Inflammatory macrophage treated with lipopolysaccharide for 1 hour (primary cell): ENCODE measurements at places on chromosomes 2 and 18.
A peak's percentile ranks its signal among the peaks of the same experiment; 100 is the strongest.

DNA sequence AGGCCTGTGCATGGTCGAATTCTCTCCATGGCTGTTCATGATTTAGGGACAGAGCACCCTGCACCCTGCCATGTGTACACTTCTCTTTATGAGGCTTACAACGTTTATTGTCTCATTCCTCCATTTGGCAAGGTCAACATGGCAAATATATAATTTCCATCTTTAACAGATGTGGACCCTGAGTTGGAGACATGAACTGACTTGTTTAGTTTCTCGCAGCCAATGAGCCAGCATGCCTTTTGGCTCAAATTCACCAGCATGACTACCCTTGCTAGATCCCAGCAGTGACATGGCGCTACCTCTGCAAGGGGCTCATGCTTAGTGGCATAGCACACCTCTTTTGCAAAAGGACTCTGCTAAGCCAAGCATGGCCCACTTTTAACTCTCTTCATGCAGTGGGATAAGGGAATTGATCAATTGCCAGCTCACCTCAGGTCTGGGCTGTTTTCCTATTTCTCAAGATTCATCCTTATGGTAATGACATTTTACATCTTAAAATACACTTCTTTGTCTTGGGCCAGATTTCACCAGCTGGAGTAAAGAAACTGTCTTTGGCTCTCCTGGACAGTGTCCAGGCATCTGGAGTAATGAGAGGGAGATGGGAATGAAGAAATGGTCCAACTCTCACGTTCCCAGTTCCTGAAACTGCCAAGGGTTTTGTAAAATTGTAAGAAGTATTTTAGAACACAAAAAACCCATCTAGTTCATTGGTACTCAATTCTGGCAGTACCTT, 159.5 kb downstream of the SETBP1 start:
- DNase-seq: no peak

- DNase-seq: peak; percentile 82
These were observed 54.1 kb downstream of the BAZ2B start for GRCh38 chr2:159562248-159562647.

GRCh38 chr2:162114271-162114670, 37.8 kb downstream of the GCG start:
- peak; percentile 29 for DNase-seq

- no peak for DNase-seq
These were observed 94.6 kb downstream of the PTH2R start for GRCh38 chr2:208501206-208501605.

DNA sequence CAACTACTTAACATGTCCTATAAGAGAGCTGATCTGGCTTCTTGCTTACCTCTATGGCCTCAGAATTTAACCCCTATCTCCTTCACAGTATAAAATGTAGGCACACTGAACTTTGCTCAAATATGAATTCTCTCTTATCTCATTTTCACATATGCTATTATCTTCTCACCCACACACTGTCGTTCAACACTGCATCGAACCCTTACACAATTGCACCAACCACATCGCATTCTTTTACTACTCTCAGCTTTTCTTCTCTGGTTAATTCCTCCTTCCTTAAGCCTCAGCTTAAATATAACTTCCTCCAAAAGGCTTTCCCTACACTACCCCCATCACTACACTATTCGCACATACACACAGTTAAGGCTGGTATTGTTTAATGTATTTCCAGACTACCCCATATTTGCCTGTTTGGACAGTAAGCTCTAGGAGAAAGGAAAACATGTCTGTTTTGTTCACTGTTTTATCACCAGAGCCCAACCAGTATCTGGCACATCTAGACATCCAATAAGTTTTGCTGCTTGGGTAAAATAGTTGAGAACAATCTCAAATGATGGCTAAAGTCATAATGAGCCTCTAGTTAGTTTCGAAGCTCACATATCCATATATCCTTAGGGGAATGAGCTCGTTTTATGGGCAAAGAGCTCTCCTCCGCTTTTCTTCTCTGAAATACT, 47.7 kb downstream of the HIBCH start:
- DNase-seq: no peak

DNA sequence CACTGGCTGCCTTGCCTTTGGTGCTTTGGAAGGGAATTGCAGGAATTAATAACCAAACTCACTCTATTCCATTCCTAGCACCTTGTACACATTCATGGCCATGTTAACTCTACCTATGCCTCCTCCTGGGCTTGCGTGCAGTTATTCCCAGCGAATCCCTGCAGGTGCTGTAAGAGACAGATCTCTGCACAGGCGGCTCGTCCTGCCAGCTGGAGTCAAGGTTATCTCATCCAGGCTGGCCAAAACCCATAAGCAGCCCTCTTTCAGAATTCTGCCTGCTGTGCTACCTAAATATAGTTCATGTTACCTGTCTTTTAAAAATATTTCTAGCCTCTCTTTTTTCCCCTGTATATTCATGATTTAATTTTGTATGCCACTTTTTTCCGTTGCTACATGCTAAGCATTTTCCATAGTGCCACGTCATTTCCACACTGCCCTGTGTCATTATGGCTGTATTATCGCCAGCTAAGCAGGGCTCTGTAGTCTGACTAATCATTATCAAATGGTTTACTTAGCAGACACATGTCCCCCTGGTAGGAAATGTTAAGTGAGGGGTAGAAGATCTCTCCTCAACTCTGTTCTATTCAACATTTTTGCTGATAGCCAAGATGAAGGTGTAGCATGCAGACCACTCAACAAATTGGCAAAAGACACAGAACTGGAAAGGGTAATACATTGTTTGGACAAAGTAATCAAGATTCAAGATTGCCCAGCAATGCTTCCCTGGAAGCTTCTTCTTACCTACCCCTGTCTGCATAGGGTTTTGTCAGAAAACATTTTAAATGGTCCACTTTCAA, 79.7 kb upstream of the TAF1B start:
- no peak for DNase-seq

GRCh38 chr2:39243469-39244123, at the start of gene CDKL4:
Gene CDKL4 (minus strand): TSS chr2:39243970.
- no peak for DNase-seq

- DNase-seq: no peak
These were observed 44.4 kb upstream of the BZW1 start for GRCh38 chr2:200767111-200767885.

DNA sequence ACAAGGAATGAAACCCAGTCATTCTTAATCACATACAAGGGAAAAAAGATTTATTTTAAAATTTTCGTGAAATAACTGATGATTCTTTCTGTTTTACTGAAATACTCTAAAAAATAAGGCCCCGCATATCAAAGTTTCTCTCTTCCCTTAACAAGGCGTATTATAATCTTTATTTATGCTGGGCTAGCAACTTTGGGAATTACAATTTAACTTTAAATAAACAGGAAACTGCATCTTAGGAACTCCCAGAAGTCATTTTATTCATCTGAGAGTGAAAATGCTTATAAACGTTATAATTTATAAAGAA, 166.7 kb downstream of the TCF4 start:
- no peak for DNase-seq

DNA sequence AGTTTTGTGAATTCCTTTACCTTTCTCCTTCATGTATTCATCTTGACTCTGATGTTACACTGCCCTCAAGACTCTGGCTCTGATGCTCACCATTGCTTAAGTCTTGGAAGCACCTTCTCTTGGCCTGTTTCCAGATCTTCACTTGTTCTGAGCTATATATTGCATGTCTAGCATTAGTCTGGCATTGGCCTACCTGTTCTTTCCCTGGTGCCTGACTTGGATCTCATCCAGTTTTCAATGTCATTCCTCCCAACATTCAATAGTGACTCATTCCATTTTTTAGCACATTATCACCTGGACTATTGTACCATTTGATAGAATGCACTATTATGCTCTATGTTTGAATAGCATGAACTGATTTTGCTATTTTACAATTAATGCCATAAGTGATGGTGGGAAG, 127.3 kb upstream of the NYAP2 start:
- no peak for DNase-seq

GRCh38 chr2:177547122-177547521, 154.5 kb downstream of the AGPS start:
- DNase-seq: no peak

GRCh38 chr18:59729781-59730180, 32.6 kb upstream of the CCBE1 start:
- no peak for DNase-seq

GRCh38 chr2:43024515-43025011, 201.8 kb downstream of the ZFP36L2 start:
- DNase-seq: peak; percentile 66

DNA sequence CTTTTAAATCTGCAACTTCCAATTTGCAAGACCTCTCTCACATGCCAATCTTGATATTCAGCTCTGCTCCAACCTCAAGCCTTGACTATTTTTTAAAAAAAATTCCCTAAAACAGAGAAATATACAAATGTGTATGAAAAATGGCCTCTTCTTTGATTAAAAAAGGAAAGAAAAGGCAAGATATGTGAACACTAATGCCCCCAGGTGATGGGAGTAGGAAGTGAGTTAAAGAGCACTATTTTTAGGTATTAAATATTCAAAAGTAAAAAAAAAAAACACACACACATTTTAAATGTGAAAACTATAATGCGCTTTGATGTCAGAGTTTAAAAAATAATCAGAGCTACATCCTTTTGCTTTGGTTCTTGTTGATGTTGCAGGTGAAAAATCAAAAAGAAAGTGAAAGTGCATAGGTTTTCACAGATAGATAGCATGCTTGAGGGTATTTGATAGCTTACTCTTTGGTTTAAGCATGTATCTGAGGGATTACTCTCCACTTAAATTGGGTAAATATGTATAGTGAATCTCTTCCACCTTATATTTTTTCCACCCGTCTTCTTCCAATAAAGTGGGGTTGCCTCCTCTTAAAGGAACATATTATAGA, 406.0 kb upstream of the POU3F3 start:
- no peak for DNase-seq

DNA sequence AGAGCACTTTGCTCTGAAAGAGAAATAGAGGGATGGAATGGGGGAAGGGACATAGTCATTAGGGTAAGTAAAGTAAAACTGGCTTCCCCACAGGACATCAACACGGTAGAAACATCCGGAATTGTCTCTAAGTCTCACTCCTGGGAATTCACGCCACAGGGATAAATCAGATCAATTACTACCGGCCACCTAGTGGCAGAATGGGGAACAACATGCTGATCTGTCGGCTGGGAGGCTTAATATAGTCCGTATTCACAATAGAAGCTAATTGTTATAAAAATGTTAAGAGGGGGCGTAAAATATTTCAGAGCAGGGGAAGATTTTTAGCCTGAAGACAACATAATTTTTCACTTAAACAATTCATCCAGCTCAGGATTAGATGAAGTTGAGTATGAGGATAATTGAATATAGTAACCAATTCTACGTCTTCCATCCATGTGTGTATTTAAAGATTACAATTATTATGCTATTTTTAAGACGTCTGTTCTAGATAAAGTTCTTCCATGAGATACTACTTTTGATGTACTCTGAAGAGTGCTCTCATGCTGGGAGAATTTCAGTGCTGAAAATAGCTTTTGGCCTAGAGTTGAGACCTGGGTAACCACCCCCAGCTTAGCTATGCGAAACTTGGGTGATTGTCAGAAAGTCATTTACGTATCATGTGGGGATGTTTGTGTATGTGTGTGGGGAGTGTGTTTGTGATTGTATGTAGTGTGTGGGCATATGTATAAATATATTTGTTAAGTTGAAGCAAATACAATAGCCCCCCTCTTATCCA, 65.7 kb downstream of the LRRTM1 start:
- DNase-seq: no peak

- DNase-seq: no peak
These were observed 142.2 kb downstream of the PKP4 start for GRCh38 chr2:158598862-158599517.

DNA sequence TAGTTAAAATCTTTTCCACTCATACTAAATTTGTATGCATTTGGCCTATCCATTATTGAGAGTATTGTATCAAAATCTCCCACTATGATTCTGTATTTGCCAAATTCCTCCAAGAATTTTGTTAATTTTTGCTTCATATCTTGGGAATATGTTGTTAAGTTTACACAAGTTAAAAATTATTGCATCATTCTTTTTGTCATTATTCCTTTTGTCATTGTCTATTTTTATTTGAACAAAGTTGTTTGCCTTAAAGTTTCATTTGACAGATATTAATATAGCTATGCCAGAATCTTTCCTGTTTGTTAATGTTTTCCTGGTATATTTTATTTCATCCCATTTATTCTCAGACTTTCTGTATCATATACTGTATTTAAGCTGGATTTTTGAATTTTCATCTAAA, 41.3 kb downstream of the LOXHD1 start:
- no peak for DNase-seq

DNA sequence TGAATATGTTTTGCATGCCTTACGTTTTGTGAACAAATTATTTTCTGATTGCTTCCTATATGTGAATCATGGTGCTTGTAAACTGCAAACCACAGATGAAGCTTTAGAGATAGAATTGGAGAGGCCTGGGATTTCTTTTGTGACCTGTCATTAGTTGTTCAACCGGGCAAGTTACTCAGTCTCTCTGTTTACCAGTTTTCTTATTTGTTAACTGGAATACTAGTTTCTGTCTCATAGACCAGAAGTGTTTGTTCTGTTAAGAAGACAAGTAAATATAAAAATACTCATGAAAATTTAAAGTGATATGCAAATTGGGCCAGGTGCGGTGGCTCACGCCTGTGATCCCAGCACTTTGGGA, 27.3 kb downstream of the DGKD start:
- DNase-seq: no peak

DNA sequence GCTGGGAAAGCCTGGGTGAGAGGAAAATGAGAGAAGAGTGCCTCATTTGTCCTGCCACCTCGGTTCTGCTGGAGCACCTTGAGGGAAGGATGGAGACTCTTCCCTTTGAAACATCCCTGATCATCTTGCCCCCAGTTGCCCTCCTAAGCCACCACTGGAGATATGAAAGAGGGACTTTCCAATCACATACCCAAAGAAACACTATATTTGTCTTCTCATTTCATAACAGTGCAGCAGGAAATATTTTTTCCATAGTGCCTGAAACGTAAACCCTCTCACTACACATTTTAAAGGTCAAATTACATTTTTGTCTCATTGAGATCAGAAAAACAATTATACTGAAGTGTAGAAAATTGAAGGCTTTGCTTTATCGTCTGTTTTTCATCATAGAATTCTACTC, 63.3 kb downstream of the KCTD18 start:
- no peak for DNase-seq

DNA sequence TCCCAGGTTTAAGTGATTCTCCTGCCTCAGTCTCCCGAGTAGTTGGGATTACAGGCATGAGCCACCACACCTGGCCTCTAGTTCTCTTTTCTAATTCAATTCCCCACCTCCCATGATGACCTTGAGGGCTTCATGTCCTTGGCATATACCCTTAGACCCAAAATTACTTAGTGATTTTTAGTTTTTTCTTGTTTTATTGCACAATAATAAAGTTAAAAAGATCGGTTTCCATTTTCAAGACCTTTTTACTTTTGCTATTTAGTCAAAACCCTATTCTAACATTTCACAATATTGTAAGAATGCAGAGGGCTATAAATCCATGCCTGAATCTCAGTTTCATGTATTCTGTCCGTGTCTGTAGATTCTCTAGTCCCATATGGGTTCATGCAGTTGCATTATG, 354.6 kb upstream of the FANCL start:
- no peak for DNase-seq

GRCh38 chr2:178008636-178009289, 63.8 kb downstream of the PDE11A start:
- DNase-seq: no peak
